ENCODE measurements at places on chromosomes 4 and X.

DNA sequence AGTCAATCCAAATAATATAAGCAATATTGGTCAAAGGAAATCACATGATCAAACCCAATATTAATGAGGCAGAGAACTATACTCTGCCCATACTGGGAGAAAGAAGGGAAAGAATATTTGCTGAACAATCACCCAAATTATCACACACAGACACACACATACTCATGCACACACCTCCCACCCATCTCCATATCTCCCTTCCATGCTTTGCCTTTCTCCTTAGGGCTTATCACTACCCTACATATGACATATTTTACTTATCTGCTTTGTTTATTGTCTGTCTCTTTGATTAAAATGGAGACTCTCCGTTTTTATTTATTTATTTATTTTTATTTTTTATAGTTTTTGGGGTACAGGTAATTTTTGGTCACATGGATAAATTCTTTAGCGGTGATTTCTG is 112.9 kb upstream of the NHS start:
- DNase-seq: no peak

DNA sequence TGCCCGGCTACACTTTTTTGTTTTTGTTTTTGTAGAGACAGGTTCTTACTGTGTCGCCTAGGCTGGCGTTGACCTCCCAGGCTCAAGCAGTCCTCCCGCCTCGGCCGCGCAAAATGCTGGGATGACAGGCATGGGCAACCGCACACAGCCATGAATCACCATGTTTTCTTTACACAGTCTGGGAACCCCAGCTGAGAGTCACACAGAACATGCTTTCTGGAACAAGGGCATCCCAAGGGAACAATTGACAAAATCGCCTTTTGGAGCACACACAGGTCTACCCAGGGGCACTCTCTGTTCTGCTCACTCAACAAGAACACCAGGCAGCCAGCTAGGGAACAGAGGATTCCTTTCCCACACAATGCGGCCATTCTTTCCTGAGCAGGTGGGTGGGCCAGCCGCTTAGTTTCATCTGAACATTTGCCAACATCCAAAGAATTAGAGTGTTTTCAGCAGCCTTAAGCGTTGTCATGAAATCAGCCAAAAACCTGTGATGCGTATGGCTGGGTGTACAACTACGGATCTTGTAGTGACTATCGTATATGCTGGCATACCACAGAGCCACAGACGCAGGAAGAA is 15.7 kb downstream of the PRKX start:
- DNase-seq: peak; percentile 42

DNA sequence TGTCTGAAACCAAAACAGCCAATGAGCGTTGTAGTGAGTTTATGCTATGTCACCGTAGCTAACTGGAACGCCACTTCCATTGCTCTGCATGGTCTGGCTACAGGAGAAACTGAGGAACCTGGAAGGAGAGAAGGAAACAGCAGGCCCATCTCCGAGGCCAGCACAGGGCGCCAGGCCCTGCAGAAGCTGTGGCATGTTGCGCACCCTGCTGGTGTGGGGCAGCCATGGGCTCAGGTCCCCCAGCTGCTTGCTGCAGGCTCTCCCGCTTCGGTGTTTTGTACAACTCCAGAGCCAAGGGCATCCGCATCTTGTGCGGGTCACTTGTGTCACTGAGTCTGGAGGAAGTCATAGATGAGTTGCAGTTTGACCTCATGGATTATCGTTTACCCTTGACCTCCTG is 89.2 kb downstream of the AFAP1 start:
- DNase-seq: no peak

GRCh38 chrX:66728818-66729271 is 90.0 kb upstream of the EDA2R start:
- peak; percentile 49 for DNase-seq

- DNase-seq: no peak
Measured at GRCh38 chr4:129358571-129358970, 262.6 kb downstream of the C4orf33 start.
